ENCODE measurements at places on chromosomes 6 and 20. TPM values are rescaled to one million over a fixed set of nuclear protein-coding genes. Genes with fewer than 3 reads are reported as not detected.

DNA sequence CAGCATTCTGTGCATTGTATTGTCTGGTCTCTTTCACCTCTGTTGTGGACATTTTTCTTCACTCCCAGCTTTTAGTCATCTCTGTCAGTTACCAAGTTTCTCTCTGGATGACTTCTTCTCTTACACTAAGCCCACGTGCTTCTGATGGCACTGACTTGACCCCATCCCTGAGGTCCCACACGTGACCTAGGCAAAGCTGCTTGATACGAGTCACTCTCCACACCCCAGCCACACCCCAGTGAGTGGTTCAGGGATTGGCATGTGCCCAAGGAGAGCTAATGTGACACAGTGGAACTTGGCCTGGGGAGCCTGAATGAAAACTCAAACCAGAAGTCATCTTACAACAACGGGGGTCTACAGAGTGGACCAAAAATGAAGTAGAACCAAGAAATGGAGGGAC is 32.2 kb downstream of the HTR1E start:
- no peak for DNase-seq

E2F1 gene
- total RNA-seq = 69.3 TPM

- DNase-seq = no peak
These were observed 2.0 kb downstream of the CD24 start for GRCh38 chr6:106972500-106972899.

DNA sequence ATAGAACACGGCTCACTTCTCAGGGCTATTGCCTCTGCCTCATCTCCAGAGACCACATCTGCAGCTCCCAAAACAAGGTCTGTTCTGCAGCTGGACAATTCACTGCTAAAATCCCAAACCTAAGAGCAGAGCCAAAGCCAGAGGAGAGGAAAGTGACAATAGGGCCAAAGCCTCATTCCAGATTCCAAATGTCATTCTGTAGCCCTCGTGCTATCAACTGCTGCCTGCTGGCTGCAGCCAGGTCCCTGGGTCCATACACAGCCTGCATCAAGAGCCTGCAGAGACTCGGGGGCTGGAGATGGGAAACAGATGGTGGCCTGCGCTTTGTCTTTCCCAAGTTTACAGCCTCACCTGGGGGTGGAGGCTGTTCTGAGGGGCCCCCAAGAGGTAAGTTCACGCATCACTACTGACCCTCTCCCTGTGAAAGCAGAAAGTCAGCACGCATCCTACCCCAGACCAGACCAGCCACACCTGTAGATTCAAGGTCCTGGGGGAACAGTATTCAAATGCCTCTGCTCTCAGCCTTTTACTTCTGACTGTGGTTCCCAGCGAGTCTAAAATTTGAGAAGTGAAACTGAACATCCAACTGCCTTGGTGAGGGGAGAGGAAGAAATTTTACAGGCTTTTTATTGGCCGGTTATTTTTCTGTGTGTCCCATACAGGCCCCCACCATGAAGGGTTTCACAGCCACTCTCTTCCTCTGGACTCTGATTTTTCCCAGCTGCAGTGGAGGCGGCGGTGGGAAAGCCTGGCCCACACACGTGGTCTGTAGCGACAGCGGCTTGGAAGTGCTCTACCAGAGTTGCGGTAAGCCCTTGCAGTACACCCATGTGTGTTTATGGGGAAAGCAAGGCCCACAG is at the start of gene LY86:
Gene LY86, plus strand, starts transcription at position 657 of the 860 bp plus-strand sequence. Its CDS starts 15 bp downstream, at position 672.
- DNase-seq = peak; percentile 46

- no peak for DNase-seq
These were observed 683.6 kb downstream of the BCKDHB start for GRCh38 chr6:80789912-80790570.

SLC17A3 gene
- not detected for total RNA-seq

- DNase-seq = no peak
These were observed 396.7 kb downstream of the TAF4 start for GRCh38 chr20:61668771-61669503.

MCHR2 gene
- not detected for total RNA-seq

GRCh38 chr6:93248631-93249030 is 170.7 kb downstream of the EPHA7 start:
- no peak for DNase-seq

ENPP5 gene
- total RNA-seq = 0.62 TPM

DNA sequence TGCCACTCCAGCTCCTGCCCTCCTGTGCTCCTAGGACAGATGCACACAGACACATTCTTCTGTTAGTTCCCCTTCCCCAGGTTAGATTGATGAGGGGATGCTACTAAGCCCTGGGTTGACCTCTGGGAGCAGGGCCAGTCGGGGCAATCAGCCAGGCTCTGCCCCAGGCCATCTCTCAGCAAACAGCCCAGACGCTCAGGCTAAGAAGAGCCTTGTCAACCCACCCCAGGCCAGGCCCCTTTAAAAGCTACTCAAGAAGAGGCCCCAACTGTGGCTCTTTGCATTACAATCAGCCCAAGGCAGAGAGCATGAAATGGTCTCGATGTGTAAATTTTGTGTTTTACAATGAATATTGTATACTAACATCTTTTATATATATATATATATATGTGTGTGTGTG is 107.4 kb downstream of the TFAP2A start:
- no peak for DNase-seq

GRCh38 chr6:37940074-37940847 is 120.7 kb downstream of the ZFAND3 start:
- DNase-seq = peak; percentile 9

DNA sequence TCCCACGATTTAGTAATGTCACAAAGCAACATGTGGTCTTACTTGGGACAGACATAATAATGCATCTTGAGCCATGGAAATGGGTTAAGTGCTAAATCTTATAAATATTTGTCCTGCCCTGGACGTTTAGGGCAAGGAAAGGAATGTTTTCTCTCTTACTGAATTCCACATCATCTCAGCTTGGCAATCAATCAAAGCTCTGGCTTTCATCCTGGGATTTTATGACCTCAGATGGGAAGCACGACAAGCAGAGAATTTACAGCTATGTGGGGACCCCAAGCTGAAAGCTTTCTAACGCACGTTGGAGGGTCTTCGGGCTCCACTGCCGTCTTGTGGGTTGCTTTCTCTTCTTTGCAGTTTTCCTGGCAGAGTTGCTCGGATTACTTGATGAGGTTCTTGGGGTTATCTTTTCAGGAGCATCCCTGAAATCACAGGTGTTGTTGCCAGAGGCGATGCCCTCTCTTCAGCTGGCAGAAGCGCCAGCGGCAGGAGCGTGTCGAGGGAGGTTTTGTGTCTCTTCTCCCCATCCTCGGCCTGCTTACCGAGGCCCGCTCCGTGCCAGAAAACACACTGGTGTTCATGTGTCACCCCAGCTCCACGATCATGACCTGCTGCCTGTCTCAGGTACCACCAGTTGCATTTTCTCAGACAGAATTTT is 73.4 kb upstream of the FRMD1 start:
- no peak for DNase-seq

- no peak for DNase-seq
These were observed 228.4 kb downstream of the LRFN2 start for GRCh38 chr6:40358473-40359460.

SCAND1 gene
- 41.9 TPM for total RNA-seq

- DNase-seq = no peak
These were observed 66.8 kb upstream of the PTCHD4 start for GRCh38 chr6:48177786-48178185.

TTLL9 gene
- total RNA-seq = not detected

- no peak for DNase-seq
These were observed 27.9 kb downstream of the NTSR1 start for GRCh38 chr20:62736407-62737071.

GRCh38 chr6:156980515-156980914 is 203.3 kb downstream of the ARID1B start:
- DNase-seq = no peak

GRCh38 chr6:169848946-169849345 is 97.5 kb downstream of the ERMARD start:
- DNase-seq = no peak

GRCh38 chr20:46139908-46140482 is 21.9 kb downstream of the CD40 start:
- DNase-seq = no peak

DNA sequence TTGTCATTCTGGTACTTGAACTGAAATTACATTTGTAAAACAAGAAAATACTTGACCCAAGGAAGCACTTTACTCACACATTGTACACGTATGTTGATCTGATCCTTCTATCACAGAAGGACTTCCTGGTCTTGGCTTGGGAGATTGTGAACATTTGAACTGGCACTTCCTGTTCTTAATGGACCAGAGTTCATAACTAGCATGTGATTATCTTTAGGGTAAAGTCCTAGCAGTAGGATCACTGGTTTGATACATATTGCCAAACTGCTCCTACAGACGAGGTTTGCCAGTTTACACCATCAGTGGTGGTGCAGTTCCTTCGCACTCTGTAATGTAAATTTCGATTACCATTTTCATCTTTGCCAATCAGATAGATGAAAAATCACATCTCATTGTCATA is 12.7 kb downstream of the HECA start:
- DNase-seq = no peak

FGD2 gene
- 0.48 TPM for total RNA-seq

DNA sequence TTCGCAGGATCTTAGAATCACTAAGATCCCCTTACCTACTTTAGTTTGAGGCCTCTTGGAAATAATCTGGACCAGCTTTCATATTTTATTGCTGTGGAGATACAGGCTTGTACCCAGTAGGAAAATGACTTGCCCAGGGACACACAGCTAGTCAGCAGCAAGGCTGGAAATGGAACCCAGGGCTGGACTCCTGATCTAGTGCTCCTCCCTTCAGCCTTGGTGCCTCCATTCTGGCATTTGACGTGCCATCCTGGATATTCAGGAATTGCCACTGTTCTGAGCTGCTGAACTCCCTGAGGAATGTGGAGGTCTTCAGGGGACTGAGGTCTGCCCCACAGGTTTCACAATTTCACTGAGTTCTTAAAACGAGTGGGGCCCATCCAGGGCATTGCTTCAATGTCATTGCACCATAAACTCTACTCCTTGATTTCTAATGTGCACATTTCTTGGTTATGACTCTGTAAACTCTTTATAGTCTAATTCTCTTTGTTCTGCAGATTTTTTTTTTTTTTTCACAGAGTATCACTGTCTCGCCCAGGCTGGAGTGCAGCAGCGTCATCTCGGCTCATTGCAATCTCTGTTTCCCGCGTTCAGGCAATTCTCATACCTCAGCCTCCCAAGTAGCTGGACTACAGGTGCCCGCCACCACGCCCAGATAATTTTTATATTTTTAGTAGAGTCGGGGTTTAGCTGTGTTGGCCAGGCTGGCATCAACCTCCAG is 26.7 kb upstream of the CDKN1A start:
- no peak for DNase-seq

GRCh38 chr20:16760431-16761304 is 12.5 kb downstream of the OTOR start:
- DNase-seq = no peak

MRAP2 gene
- not detected for total RNA-seq

GLP1R gene
- 0.07 TPM for total RNA-seq

DNA sequence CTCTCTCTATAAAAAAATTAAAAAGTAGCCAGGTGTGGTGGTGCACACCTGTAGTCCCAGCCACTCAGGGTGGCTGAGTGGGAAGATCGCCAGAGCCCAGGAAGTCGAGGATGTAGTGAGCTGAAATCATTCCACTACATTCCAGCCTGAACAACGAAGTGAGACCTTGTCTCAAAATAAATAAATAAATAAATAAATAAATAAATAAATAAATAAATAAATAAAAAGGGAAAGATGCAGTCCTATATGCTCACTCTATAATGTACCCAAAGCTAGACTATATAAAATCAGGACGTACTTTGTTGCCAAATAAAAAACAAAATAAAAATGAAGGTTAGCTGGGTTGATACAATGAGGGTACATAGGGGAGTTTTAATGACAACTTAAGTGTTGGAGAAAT is 26.1 kb upstream of the NHSL1 start:
- DNase-seq = no peak

DNA sequence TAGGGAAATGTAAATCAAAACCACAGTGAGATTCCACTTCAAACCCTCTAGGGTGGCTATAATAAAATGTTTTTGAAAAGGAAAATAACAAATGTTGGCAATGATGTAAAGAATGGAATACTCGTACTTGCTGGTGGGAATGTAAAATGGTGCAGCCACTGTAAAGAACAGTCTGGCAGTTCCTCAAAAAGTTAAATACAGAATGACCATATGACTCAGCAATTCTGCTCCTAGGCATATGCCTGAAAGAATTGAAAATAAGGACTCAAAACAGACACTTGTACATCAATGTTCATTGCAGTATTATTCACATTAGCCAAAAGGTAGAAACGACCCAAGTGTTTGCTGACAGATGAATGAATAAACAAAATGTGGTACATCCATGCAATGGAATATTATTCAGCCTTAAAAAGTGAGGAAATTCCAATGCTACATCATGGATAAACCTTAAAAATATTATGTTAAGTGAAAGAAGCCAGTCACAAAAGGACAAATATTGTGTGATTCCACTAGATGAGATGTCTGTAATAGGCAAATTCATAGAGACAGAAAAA is 10.2 kb upstream of the RNF114 start:
- DNase-seq = no peak

DNA sequence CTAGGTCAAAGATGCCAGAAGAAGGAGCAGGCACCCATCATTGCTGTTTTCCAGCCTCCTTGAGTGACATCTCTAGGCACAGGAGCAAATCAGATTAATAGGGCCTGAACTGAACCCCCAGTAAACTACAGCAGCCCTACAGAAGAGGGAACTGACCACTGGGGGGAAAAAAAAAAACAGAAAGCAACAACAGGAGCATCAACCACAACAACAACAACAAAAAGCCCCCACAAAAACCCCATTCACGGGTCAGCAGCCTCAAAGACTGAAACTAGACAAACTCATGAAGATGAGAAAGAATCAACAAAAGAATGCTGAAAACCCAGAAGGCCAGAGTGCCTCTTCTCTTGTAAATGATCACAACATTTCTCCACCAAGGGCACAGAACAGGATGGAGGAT is 537.4 kb upstream of the BTBD3 start:
- no peak for DNase-seq

DNA sequence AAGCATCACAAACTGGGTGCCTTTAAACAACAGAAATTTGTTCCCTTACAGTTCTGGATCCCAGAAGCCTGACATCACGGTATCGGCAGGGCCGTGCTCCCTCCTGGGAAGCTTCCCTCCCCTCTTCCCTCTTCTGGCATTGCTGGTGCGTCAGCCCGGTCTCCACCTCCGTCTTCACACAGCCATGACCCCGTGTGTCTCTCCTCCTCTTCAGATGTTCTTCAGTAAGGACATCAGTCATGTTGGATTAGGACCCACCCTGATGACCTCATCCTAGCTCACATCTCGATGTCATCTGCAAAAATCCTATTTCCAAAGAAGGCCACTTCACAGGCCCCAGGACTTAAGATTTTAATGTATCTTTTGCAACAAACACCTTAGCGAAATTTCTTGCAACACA is 38.4 kb upstream of the TBXT start:
- no peak for DNase-seq

RIMS1 gene
- not detected for total RNA-seq

GRCh38 chr6:126475449-126475848 is 135.5 kb downstream of the CENPW start:
- DNase-seq = no peak

SIRPA gene
- total RNA-seq = 0.10 TPM

GRCh38 chr20:30816182-30816645 is 441.2 kb upstream of the DEFB115 start:
- no peak for DNase-seq

All from activated naive CD4-positive, alpha-beta T cell treated with anti-CD3 and anti-CD28 coated beads for 36 hours (primary cell).